ENCODE measurements at places on chromosomes 12 and 14.

DNA sequence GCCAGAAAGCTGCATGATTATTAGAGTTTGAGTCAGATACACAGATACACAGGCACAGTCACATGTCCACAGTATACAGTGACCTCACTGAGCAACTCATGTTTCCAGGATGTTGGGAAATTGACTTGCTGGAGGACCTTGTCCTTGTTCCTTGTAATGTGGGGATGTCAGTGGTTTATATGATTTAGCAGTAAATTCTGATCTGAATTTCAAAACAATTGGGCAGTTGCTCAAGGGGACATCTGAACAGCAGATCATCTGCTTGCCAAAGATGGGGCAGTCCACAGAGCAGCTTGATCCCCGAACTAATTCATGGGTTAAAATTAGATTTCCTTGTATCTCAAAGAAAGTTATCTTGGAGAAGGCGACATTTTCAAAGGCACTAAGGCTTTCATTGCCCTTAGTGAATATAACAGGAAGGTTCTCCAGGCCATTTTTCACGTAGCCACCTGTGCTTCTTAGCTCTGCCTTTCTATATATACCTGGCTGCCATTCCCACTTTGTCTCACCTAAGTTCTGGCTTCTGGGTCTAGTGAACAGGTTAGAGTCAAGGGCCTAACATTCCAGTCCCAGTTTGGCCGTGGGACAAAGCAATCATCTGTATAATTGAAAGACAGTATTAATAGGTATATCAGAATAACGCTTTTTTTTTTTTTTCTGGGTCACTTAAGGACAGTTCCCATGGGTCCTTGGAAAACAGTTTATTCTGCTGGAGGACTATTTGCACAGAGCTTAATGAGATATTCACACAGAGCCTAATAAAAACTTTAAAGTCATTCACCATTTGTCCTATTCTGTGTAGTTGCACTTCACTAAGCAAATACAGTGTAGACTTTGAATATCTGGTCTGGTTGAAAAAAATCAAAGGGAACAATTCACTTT is 64.9 kb upstream of the STRN3 start:
- DNase-seq, result peak; percentile 58

- DNase-seq, result peak; percentile 83
These were observed 223.8 kb downstream of the VRK1 start for GRCh38 chr14:97021001-97021400.

DNA sequence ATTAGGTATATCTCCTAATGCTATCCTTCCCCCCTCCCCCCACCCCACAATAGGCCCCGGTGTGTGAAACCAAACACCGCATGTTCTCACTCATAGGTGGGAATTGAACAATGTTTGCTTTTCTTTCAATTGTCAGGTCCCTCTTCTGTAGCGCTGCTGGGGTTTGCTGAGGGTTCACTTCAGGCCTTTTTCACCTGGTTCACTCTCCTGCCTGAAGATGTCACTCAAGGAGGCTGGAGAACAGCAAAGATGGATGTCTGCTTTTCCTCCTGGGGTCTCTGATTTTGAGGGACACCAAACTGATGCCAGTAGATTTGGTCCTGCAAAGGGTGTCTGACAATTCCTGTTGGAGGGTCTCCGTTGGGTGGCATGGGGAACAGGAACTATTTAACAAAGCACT is 35.8 kb downstream of the KLRK1 start:
- DNase-seq, result no peak

DNA sequence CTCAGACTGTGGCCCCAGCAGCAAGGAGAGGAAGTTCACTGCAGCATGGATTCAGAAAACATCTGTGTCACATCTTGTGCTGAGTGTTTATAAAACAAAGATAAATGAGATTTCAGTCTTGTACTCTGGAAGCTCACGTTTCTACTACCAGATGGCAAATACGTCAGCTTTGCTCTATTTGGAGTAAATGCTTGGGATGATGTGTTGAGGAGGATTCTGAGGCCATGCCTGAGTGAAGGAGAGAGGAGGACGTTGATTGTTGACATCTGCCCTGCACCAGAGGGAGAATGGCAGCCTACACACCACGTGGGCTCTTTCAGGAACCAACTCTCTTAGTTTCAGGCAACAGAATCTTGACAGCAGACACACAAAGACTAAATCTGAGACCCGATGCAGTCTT is 188.9 kb downstream of the TMEM132C start:
- no peak for DNase-seq

- DNase-seq, result no peak
These were observed 16.0 kb upstream of the ZFP36L1 start for GRCh38 chr14:68808696-68809480.

GRCh38 chr12:108477055-108477880 is 37.8 kb upstream of the FICD start:
- DNase-seq, result no peak

- DNase-seq, result no peak
These were observed 130.3 kb upstream of the NUDT4 start for GRCh38 chr12:93247313-93247991.

DNA sequence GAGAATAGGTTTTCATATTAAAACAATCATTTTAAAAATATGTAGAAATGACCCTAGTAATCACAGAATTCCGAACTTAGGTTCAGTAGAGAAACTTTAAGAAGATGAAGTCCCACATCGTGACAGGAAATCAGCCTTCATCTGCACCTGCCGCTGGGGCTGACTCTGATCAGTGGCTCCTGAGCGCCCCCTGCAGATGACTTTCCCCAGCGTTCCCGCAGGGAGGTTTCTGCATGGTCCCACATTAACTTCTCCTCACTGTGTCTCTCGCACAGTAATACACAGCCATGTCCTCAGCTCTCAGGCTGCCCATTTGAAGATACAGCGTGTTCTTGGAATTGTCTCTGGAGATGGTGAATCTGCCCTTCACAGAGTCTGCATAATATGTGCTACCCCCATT is 1131.1 kb downstream of the TMEM121 start:
- DNase-seq, result peak; percentile 16

GRCh38 chr12:96108321-96108720 is 72.9 kb upstream of the LTA4H start:
- DNase-seq, result peak; percentile 81

- DNase-seq, result no peak
These were observed 209.0 kb upstream of the PLEKHG7 start for GRCh38 chr12:92493816-92494215.

DNA sequence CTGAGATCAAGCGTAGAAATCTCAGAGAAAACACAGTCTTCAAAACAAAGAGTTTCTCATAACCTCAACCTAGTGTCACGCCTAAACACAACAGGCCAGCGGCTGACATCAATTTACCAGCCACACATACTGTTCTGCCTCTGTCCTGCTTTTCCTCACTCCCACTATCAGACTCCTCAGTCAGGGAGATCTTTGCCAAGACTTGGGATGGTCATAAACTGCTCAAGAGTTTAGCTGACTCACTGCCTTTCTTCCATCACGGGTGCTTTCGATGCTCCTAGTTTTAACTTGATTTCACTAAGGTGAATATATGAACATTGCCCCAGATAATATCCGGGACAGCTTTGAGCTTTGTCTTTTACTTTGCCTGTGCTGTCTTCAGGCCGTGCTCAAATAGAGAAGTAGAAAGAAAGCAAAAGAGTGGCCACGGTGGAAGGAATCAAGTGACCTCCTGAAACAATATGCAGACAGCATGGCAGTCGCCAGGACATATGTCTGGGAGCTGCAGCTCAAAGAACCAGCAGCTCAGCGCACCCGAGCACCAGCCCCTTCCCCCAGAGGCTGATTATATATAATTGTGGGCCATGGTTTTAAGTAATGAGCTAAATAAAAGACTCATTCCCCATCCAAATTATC is 12.1 kb downstream of the MDM1 start:
- no peak for DNase-seq

All from hematopoietic multipotent progenitor cell treated with erythropoietin and hydrocortisone succinate and interleukin-3 and kit ligand, for 4 days (in vitro differentiated cells).